ENCODE measurements at places on chromosomes 3 and 15.

DNA sequence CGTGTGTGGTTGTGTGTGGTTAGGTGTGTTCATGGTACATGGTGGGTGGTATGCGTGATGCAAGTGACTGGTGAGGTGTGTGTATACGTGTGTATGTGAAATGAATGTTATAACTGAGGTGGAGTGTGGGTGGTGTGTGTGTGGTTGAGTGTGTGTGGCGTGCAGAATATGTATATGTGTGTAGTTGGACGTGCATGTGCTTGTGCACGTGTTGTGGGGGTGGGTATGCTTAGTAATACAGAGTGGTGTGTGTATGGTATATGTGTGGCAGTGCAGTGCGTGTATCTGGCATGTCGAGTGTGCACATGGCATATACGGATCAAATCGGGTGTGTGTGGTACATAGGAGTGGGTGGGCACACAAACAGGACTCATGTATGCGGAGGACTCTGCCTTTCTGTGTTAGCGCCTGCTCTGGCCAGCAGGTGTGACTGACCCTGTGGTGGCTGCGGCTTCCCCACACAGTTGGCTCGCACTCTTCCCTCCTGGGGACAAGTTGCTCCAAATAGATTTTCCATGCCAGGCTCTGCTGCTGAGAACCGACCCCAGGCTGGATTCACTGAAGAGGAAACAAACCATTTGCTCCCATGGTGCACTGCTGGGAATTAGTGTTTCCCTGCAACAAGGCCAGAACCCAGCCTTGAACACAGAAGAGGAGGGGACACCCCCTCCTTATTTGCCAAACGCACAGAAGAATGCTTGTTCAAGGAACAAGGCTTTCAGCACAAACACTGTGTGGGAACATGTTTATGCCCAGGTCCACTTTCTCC lies 1.2 kb upstream of the C3orf70 start:
- H3K27me3 ChIP-seq, result peaks cover 39% of the 10 kb centered on the region
- no peaks in the 10 kb centered on the region for H3K36me3 ChIP-seq
- no peak overlapping the region for H3K4me3 ChIP-seq
- no peak for DNase-seq

DNA sequence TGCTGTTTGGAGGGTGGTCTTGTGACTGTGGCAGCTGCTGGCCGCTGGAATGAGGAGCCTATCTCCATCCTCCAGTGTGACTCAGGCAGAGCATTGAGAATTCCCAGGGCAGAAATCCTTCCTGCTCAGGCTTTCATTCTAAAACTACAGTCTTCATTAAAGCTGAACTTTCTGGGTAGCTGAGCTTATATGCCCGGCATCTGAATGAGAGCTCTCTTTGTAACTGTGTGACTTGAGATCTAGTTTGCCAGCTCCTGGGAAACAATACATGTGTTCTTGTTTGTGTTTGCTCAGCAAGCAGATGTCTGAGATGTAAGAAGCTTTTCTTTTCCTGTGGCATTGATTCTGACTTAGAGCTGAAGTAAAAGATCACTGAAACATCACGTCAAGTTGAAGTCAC lies 22.4 kb downstream of the RLBP1 start:
- H3K4me3 ChIP-seq, result no peak overlapping the region
- peaks cover 37% of the 10 kb centered on the region for H3K4me1 ChIP-seq
- H3K27me3 ChIP-seq, result no peaks in the 10 kb centered on the region
- peaks cover 14% of the 10 kb centered on the region for H3K36me3 ChIP-seq

- H3K4me3 ChIP-seq, result no peak overlapping the region
- DNase-seq, result no peak
- no peaks in the 10 kb centered on the region for H3K36me3 ChIP-seq
- no peaks in the 10 kb centered on the region for H3K4me1 ChIP-seq
Observed at GRCh38 chr15:87973501-87974215, 282.9 kb downstream of the NTRK3 start.

GRCh38 chr3:38968891-38969290 lies 82.9 kb downstream of the SCN11A start:
- no peak overlapping the region for H3K4me3 ChIP-seq
- H3K27me3 ChIP-seq, result no peaks in the 10 kb centered on the region
- H3K27ac ChIP-seq, result no peak overlapping the region
- DNase-seq, result no peak

DNA sequence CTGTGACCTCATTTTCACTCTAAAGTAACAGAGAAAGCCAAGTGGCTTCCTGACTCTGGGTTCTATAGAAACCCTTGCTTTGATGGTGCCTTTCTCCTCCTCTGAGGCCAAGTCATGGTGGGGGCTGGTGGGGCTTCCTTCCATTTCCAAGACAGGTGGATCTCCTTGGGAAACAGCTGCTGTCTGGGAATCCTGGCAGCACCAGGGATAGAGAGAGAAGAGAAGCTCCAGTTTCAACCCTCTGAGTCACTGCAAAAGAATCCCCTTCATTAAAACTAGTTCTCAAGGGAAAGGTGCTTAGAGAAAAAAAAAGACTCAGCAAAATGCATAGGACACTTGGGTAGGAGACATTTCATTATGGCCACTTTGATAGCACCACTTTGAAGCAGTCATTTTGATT lies 614.4 kb downstream of the FHIT start:
- no peaks in the 10 kb centered on the region for H3K4me1 ChIP-seq
- H3K36me3 ChIP-seq, result no peaks in the 10 kb centered on the region
- no peak for DNase-seq
- no peak overlapping the region for H3K4me3 ChIP-seq

DNA sequence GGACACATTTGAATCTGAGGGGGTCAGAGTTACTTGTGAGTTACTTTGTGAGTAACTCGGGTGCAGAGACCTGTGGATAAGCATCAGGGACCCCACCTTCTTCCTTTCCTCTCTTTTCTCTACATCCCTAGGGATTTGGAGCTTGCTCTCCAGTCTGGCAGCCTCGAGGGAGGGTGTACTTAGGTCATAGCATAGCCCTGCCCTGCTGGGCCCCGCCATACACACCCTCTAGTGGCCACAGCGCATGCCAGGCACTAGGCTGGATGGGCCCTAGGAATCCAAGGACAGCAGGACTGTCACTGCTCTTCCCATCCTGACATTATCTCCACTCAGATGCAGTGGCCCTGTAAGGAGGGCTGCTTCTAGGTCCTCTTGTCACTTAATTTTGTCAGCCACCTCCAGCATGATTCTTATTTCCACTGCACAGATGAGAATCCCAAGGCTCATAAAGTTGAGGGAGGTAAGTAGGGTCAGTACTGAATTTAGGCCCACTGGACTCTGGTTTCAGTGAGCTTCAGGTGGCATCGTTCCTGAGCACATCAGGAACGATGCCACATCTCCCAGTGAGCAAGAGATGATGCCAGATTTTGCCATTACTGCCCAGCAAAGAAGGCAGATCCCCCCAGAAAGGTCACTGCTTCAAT lies 3.6 kb upstream of the SMAD6 start:
- DNase-seq, result peak; percentile 25
- peaks cover 16% of the 10 kb centered on the region for H3K4me1 ChIP-seq
- no peak overlapping the region for H3K27ac ChIP-seq
- H3K4me3 ChIP-seq, result no peak overlapping the region

DNA sequence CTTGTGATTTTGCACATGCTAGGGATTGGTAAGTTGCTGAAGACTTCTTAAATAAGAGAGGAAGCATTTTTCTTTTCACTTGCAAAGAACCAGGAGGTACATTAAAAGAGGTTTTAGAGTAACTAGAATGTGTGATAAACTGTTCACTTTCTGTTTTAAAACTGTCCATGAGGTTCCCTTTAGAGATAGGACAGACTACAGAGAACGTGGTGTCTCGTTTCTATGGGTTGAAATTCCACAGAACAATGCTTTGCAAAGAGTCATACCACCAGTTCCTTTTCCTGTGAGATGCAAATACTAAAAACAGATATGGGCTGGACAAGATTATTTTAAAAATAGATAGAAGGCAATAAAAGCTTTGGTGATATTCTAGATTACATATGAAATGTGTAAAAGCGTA lies 372.8 kb downstream of the TIGIT start:
- DNase-seq, result no peak
- no peaks in the 10 kb centered on the region for H3K27me3 ChIP-seq
- no peak overlapping the region for H3K4me3 ChIP-seq
- peaks cover 5% of the 10 kb centered on the region for H3K36me3 ChIP-seq
- no peak overlapping the region for H3K27ac ChIP-seq

DNA sequence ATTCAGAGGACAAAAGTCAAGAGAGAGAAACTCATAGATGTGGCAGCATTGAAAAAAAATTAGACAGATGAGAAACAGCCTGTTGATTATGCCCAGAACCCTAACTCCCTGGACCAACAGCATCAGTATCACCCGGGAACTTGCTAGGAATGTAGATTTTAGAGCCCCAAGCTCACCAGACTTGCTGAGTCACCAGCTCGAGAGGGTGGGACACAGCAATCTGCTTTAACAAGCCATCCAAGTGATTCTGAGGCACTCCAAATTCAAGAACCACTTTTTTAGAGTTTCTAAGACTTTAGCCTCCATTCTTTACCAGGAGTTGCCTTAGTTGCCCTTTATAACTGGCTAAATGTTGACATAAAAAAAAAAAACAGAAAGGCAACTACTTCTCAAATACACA lies 70.9 kb downstream of the CGGBP1 start:
- no peaks in the 10 kb centered on the region for H3K4me1 ChIP-seq
- no peak overlapping the region for H3K4me3 ChIP-seq
- no peak overlapping the region for H3K27ac ChIP-seq
- no peaks in the 10 kb centered on the region for H3K36me3 ChIP-seq
- DNase-seq, result no peak

DNA sequence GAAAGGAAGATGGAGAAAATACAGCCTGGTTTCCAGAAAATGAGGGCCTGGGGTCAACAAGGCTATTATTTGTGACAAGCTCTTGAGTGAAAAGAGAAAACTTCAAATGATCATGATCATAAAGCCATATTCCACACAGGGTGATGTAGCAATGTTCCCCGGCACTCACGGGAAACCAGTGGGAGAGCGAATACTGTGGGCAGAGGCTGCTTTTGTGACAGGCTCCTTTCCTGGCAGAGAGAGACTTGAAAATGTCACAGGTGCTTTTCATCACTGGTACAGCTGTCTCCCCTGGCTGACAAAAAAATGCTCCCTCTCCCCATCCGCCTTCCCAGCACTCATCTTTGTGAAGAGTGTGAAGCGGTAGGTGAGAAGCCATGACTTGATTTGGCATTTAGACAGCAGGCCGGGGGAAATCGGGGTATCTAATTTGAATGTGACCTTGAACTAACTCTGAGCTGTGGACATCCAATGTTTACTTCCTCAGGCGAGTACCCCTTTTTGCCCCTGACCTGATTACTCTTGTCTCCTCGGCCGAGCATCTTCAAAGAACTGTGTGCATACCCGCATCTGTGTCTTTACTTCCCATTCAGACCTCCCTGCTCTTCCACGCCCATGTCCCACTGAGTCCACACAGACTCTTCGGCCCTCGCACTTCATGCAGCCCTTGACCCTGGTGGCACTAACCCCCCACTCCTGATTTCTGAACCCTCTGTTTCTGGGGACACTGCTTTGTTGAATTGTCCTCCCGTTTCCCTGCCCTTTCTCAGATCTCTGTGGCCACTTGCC lies 23.2 kb downstream of the CA12 start:
- H3K4me3 ChIP-seq, result no peak overlapping the region
- no peak for DNase-seq
- no peaks in the 10 kb centered on the region for H3K4me1 ChIP-seq
- H3K27me3 ChIP-seq, result peaks cover 8% of the 10 kb centered on the region
- no peaks in the 10 kb centered on the region for H3K36me3 ChIP-seq
- H3K27ac ChIP-seq, result no peak overlapping the region

- DNase-seq, result no peak
- no peaks in the 10 kb centered on the region for H3K27me3 ChIP-seq
- H3K4me3 ChIP-seq, result no peak overlapping the region
- H3K4me1 ChIP-seq, result peaks cover 66% of the 10 kb centered on the region
- peak overlapping the region; percentile 41 for H3K27ac ChIP-seq
- peaks cover 5% of the 10 kb centered on the region for H3K36me3 ChIP-seq
Observed at GRCh38 chr3:18660059-18660458, 234.9 kb upstream of the SATB1 start.

GRCh38 chr3:169138849-169139420 lies 524.6 kb downstream of the MECOM start:
- H3K36me3 ChIP-seq, result no peaks in the 10 kb centered on the region
- no peak overlapping the region for H3K27ac ChIP-seq
- peaks cover 25% of the 10 kb centered on the region for H3K27me3 ChIP-seq
- no peaks in the 10 kb centered on the region for H3K4me1 ChIP-seq
- H3K4me3 ChIP-seq, result no peak overlapping the region
- DNase-seq, result no peak

- H3K4me3 ChIP-seq, result no peak overlapping the region
- DNase-seq, result no peak
- no peak overlapping the region for H3K27ac ChIP-seq
- H3K27me3 ChIP-seq, result no peaks in the 10 kb centered on the region
- no peaks in the 10 kb centered on the region for H3K36me3 ChIP-seq
- no peaks in the 10 kb centered on the region for H3K4me1 ChIP-seq
Observed at GRCh38 chr15:87118846-87119245, 1039.2 kb downstream of the AGBL1 start.

DNA sequence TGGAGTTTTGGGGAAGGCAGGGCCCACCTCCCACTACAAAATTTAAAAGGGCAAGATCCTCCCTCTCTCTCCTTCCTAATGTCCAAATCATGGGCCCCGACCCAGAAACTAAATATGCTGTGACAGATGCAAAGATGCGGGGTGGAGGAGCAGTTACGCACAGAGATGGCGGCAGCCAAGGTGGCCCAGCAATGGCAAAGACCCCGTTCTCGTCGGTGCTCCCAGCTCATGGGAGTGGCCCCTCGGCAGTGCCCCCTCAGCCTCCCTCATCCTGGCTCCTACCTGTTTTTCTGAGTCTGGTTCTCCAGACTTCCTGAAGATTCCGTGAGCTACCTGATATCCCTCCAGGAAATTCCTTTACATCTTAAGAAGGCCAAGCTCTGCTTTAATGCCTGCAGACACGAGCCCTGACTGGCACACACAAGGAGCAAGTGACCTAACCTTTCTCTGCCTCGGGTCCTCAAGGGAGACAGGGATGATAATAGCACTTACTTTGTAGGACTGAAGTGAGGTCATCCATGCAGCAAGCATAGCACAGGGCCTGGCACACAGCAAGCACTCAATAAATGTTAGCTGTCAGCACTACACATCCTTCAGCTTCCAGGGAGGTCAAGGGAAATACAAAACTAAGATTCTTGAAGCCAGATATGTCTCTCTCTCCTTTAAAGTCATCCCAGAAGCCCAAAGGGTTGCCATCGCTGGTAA lies 103.5 kb downstream of the LSM3 start:
- no peaks in the 10 kb centered on the region for H3K4me1 ChIP-seq
- no peak for DNase-seq
- no peaks in the 10 kb centered on the region for H3K36me3 ChIP-seq
- no peak overlapping the region for H3K27ac ChIP-seq

GRCh38 chr3:127059072-127059471 lies 76.2 kb downstream of the PLXNA1 start:
- H3K36me3 ChIP-seq, result no peaks in the 10 kb centered on the region
- no peaks in the 10 kb centered on the region for H3K4me1 ChIP-seq
- H3K27ac ChIP-seq, result no peak overlapping the region
- DNase-seq, result no peak

Measured in activated naive CD8-positive, alpha-beta T cell treated with anti-CD3 and anti-CD28 coated beads, Interleukin-2, amount 50 U/mL, for 24 hours (primary cell).